Posterior vena cava (tissue), 2 donors: ENCODE measurements at places on chromosomes 4 and X.

- DNase-seq, result no peak
Observed at GRCh38 chr4:172104539-172104938, 291.3 kb downstream of the GALNTL6 start.

DNA sequence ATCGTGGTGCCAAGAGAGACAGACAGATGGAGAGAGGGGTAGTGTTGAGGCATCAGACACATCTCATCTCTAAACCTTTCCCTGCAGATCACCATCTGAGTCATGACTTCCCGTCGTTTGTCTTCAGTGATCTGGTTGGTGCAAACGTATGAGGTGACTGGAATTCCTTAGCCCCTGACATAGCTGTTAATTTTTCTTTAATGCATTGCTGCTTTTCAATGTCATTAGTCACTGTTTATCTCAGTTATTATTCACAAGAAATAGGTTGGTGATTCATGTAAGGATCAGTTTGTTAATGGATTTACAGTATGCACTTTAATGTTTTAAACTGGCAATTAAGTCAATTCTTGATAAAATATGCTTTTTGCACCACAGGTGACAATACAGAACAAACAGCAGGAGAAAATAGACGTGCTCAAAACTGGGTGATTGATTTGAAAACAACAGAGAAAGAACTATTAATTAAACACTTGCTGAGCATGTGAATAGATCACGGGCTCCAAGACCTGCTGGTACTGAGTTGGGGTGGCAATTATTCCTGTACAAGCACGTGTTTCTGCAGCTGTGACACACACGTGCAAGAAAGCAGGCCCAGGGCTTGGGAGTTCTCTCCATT, 1.3 kb upstream of the TMEM154 start:
- no peak for DNase-seq

DNA sequence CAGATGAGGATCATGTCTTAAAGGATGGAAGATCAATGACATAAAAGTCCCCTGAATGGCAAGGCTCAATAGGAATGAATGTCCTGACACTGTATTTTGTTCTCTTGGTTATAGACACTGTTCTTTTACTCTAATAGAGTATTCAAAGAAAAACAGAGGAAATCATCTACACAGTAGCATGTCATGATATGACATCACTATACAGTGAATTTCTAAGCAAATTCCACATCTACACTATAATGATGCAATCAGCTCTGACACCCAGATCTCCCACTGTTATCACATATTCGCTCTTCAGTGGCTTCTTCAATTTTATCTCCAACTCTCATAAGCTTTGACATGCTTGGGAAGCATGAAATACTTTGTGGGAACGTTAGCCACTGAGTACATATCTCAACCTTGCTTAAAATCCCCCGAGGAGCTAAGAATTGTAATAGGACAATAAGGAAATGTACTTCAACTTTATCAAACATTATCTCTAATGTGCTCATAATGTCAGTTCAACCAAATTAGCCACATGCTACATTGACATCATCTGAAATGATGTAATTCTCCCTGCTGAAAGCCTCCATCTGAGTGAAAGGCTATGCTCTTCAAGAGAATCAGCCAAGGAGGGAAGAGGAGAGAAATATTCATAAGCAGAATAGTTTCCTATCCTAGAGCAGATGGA, 139.6 kb upstream of the PTCHD1 start:
- DNase-seq, result no peak

GRCh38 chr4:156662921-156663320, 308.7 kb downstream of the PDGFC start:
- no peak for DNase-seq

DNA sequence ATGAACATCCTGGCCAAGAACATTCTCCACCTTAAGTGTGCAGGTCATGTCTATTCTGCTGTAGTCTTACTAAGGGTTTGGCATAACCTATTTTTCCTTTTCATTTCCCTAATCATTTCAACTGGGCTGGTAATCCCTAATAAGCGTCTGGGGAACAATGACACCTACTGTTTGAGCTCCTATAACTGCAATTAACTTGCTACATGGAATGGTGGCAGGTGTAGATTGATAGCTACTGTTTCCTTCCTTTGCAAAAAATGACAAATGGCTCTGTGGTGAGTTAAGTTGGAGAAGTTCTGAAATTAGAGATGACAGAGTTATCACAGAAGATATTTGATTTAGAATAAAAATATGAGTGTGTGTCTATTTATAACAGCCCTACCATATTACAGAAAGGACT, 104.5 kb upstream of the NAP1L5 start:
- DNase-seq, result no peak

DNA sequence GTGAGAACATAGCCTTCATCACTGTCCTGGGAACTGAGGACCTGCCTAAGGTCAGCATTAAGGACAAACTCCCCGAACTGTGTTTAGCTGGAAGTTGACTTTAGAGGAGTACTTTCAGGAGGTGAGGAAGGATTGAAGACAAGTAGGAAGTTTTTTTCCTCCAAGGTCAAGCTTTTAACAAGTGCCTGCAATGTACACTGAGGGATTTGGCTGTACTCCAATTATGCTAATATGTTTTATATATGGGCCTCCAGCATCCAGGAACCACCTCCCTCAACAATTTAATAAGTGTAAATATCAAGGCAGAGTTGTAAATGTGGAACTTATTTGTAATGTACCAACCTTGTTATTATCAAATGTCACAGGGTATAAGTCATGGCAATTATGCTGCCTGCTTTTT, 726.2 kb downstream of the RPA4 start:
- no peak for DNase-seq
